ENCODE measurements at places on chromosomes 6 and 20. TPM values are rescaled to one million over a fixed set of nuclear protein-coding genes. Genes with fewer than 3 reads are reported as not detected.

Gene LHFPL5
- not detected for total RNA-seq

Gene DPPA5
- not detected for total RNA-seq

Gene DLL1
- 8.8 TPM for total RNA-seq

- DNase-seq = no peak
- peaks cover 18% of the 10 kb centered on the region for H3K4me1 ChIP-seq
- H3K36me3 ChIP-seq = no peaks in the 10 kb centered on the region
- no peak overlapping the region for H3K4me3 ChIP-seq
- peak overlapping the region; percentile 67 for H3K27ac ChIP-seq
Observed at GRCh38 chr6:52304983-52305390, 20.4 kb upstream of the MCM3 start.

- H3K27ac ChIP-seq = no peak overlapping the region
- H3K4me3 ChIP-seq = no peak overlapping the region
- DNase-seq = no peak
- H3K27me3 ChIP-seq = no peaks in the 10 kb centered on the region
- H3K4me1 ChIP-seq = peaks cover 38% of the 10 kb centered on the region
Observed at GRCh38 chr6:109069746-109070145, 24.9 kb downstream of the SESN1 start.

GRCh38 chr20:23116311-23117089 is 30.4 kb upstream of the CD93 start:
- no peak overlapping the region for H3K27ac ChIP-seq
- no peaks in the 10 kb centered on the region for H3K36me3 ChIP-seq
- no peaks in the 10 kb centered on the region for H3K27me3 ChIP-seq
- no peak for DNase-seq
- no peak overlapping the region for H3K4me3 ChIP-seq
- H3K4me1 ChIP-seq = peaks cover 29% of the 10 kb centered on the region

DNA sequence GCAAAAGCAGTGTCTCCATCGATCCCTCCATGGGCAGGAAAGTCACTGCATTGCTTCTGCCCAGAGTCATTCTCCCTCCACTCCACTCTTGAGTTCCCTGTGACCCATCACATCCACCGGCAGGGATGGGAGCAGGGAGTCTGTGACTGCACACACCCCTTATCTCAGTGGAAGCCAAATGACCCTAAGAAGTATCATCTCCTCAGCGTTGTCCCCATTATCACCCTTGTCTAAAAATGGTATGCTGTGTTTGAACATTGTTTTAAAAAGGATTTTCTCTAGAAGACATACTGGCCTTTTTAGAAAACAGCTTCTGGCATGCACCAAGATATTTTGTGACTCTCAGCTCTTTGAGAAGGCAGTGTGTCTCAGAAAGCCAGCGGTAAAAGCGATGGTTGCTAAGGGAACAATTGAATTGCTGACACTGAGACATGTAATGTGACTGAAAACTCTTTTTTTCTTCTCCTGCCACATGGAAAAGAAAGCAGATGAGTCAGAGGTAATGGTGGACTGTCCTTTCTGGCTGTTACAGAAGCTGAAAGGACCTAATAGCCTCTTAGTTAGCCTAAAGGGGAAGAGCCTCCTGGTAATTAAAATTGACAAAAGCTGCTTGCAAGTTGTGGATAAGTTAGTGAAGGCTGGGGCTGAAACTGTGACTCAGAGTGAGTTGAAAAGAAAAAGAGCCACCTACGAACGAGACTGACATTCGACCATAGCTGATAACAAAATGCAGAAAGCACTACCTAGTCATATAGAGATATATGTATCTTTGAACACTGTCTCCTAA is 120.5 kb downstream of the MAP3K7 start:
- H3K36me3 ChIP-seq = no peaks in the 10 kb centered on the region
- no peaks in the 10 kb centered on the region for H3K27me3 ChIP-seq
- no peaks in the 10 kb centered on the region for H3K4me1 ChIP-seq

DNA sequence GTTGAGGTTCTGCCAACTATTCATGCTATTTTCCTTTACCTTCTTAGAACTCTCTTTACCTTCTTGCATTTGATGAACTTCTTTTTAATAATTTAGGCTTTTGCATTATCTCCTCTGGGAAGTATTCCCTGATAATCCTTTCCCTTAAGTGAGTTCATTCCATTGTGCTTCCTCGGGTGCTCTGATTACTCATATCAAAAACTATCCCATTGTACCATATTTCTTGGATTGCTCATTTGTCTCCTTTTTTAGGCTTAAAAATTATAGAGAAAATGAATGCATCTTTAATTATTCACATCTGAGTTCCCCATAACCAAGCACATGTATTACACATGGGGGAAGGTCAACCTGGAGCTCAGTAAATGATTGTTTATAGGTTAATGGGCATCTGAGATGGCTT is 2.5 kb downstream of the CALHM4 start:
- H3K27me3 ChIP-seq = no peaks in the 10 kb centered on the region
- no peak overlapping the region for H3K4me3 ChIP-seq
- no peaks in the 10 kb centered on the region for H3K36me3 ChIP-seq
- DNase-seq = no peak
- H3K27ac ChIP-seq = no peak overlapping the region

GRCh38 chr6:154629127-154629526 is 104.1 kb upstream of the SCAF8 start:
- H3K4me1 ChIP-seq = no peaks in the 10 kb centered on the region
- H3K36me3 ChIP-seq = no peaks in the 10 kb centered on the region
- DNase-seq = no peak
- H3K4me3 ChIP-seq = no peak overlapping the region

GRCh38 chr6:97438011-97438671 is 155.1 kb upstream of the MMS22L start:
- no peaks in the 10 kb centered on the region for H3K27me3 ChIP-seq
- no peak for DNase-seq
- H3K27ac ChIP-seq = no peak overlapping the region
- no peak overlapping the region for H3K4me3 ChIP-seq
- H3K4me1 ChIP-seq = no peaks in the 10 kb centered on the region
- H3K36me3 ChIP-seq = no peaks in the 10 kb centered on the region

GRCh38 chr6:136464874-136465273 is 85.3 kb downstream of the MAP7 start:
- no peak overlapping the region for H3K27ac ChIP-seq
- H3K4me3 ChIP-seq = no peak overlapping the region
- H3K4me1 ChIP-seq = no peaks in the 10 kb centered on the region
- no peak for DNase-seq
- no peaks in the 10 kb centered on the region for H3K36me3 ChIP-seq
- no peaks in the 10 kb centered on the region for H3K27me3 ChIP-seq

DNA sequence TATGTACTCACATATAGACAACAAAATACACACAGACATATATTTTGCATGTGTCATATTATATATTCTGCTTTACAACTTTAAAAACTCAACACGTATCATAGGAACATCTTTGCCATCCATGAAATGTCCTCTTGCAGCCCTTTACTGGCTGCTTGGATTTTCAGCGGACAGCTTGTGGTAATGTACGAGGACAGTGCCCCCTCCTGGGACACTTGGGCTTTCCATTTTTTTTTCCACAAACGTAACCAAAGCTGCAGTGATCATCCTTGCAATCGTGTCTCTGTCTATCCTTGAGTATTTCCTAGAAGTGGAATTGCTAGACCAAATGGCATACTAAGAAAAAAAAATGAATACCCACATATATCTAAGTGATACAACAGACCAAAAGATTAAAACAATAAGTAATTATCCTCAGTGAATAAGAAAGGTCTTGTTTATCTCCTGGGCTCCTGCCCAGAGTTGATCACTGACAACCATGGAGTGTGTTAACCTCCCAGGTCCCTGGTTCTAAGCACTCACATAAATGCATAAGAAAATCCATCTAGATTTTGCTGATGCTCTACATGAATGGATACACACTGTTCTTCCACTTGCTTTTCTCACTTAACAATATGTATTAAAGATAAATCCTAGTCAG is 18.1 kb downstream of the BPI start:
- H3K4me3 ChIP-seq = no peak overlapping the region
- H3K36me3 ChIP-seq = no peaks in the 10 kb centered on the region
- H3K4me1 ChIP-seq = peaks cover 5% of the 10 kb centered on the region
- no peaks in the 10 kb centered on the region for H3K27me3 ChIP-seq
- DNase-seq = no peak
- no peak overlapping the region for H3K27ac ChIP-seq

GRCh38 chr6:137840252-137840651 is 26.8 kb upstream of the TNFAIP3 start:
- H3K4me3 ChIP-seq = no peak overlapping the region
- H3K36me3 ChIP-seq = no peaks in the 10 kb centered on the region
- H3K27me3 ChIP-seq = no peaks in the 10 kb centered on the region

- no peak overlapping the region for H3K4me3 ChIP-seq
- no peaks in the 10 kb centered on the region for H3K36me3 ChIP-seq
- H3K27ac ChIP-seq = no peak overlapping the region
Observed at GRCh38 chr20:64112691-64113443, 5.5 kb upstream of the NPBWR2 start.

DNA sequence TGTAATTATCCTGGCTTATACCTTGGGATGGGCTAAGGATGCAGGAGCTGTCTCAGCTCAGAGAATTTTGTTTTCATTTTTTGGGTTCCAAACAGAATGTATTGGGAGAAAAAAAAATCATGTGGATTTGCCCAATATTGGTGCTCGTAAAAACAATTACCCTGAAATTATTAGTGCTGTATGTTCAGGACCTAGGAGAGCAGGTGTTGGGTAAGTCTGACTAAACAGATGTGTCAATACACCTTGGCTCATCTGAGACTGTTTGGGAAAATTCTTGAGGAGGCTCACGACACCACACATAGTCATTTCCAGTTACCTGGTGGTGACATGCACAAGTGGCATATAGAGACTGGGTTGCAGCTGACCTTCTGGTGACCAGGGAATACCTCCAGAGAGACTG is 802.1 kb upstream of the FLRT3 start:
- no peaks in the 10 kb centered on the region for H3K27me3 ChIP-seq
- H3K36me3 ChIP-seq = no peaks in the 10 kb centered on the region
- no peak overlapping the region for H3K27ac ChIP-seq
- DNase-seq = no peak
- no peak overlapping the region for H3K4me3 ChIP-seq

GRCh38 chr6:83429857-83430610 is 817 bp downstream of the ME1 start:
- H3K27me3 ChIP-seq = no peaks in the 10 kb centered on the region
- peak overlapping the region; percentile 76 for H3K27ac ChIP-seq
- DNase-seq = no peak

DNA sequence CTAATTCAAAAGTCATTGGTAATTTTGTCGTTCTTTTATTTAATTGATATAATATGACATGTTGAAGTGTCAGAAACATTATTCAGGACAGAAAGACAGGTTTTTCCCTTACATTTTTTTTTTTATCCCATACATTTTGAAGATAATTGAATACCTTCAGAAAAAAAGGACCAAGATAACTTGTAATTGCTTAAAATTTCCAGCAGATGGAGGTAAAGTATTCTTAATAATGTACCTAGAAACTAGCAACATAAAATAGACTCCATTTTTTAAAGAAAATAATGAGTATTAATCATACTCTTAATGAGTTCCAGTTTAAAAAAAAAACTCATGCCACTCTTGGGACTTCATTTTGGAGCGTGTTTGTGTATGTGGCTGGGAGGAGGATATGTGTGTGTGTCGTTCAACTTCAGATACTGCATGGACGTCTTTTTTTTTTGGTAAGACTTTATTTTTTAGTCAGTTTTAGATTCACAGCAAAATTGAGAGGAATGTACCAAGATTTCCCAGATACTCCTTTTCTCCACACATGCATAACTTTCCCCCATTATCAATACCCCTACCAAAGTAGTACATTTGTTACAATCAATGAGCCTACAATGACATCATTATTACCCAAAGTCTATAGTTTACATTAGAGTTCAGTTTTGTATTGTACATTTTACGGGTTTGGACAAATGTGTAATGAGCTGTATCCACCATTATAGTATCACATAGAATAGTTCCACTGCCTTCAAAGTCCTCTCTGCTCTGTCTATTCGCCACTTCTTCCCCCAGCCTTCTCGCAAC is 79.4 kb downstream of the ROS1 start:
- no peak overlapping the region for H3K27ac ChIP-seq
- no peaks in the 10 kb centered on the region for H3K27me3 ChIP-seq
- no peak overlapping the region for H3K4me3 ChIP-seq

GRCh38 chr6:56906752-56907151 is 48.2 kb upstream of the BEND6 start:
- no peak overlapping the region for H3K4me3 ChIP-seq
- no peak overlapping the region for H3K27ac ChIP-seq
- no peaks in the 10 kb centered on the region for H3K36me3 ChIP-seq
- H3K4me1 ChIP-seq = no peaks in the 10 kb centered on the region

GRCh38 chr6:3529232-3529631 is 72.4 kb upstream of the SLC22A23 start:
- no peak overlapping the region for H3K27ac ChIP-seq
- H3K4me3 ChIP-seq = no peak overlapping the region
- no peaks in the 10 kb centered on the region for H3K4me1 ChIP-seq
- no peaks in the 10 kb centered on the region for H3K36me3 ChIP-seq
- no peak for DNase-seq

DNA sequence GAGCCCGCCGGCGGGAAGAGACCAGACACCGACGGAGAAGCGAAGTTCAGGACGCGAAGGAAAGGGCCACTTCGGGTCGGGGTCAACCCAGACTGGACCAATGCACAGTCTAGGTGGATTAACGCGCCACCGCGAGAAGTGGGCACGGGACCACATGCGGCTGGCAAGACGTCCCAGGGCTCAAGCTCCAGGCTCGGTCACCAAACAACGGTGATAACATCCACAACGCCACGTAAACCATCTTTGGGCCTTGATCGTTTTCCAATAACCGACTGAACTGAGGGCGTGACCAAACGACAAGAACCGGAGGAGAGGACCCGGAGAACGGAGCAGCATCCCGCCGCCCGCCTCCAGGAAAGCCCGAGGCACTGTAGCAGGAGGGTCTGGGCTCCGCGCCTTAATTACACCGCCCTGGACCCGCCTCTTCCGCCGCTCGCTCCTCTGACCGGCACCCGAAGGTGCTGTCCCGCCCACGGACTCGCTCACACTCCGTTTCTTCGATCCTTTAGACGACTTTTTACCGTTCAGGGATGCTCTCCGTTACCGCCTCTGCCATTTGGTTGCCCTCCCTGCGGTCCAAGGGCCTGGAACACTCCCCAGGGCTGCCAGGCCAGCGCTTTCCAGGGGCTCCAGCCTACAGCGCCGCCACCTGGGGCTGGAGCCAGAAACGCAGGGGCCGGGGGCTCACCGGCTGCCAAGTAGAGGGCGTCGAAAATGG is 44.1 kb downstream of the DPPA5 start:
- no peaks in the 10 kb centered on the region for H3K36me3 ChIP-seq
- peaks cover 7% of the 10 kb centered on the region for H3K27me3 ChIP-seq
- DNase-seq = no peak
- peak overlapping the region; percentile 72 for H3K27ac ChIP-seq

DNA sequence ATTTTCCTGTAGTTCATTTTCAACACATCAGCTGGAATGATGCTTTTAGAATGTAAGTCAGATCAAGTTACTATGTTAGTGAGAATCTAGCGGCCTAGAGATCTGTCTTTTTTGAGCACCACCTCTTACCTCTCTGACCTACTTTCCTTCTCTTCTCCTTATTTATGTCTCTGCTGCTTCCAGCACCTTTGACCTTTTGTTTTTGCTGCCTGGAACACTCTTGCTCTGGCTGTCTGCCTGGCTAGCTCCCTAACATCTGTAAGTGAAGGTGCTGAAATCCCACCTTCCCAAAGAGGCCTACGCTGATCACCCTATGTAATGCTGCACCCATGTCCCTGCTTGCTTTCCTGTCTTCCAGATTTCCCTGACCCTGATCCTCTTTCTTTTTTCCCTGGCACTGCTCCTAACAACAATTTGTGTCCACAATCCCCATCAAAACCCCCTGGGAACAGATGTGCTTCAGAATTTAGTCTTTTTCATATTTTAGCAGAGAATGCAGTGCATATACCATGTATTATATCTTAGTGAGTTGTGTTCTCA is 87.8 kb downstream of the RFPL4B start:
- H3K36me3 ChIP-seq = no peaks in the 10 kb centered on the region
- H3K4me1 ChIP-seq = no peaks in the 10 kb centered on the region
- H3K27ac ChIP-seq = no peak overlapping the region

All from esophagus muscularis mucosa (tissue), 4 donors.